ENCODE measurements at places on chromosomes 6 and 20. TPM values are rescaled to one million over a fixed set of nuclear protein-coding genes. Genes with fewer than 3 reads are reported as not detected.

TGM2 gene
- 561 TPM for total RNA-seq

WFDC12 gene
- not detected for total RNA-seq

SPATA2 gene
- total RNA-seq, result 5.8 TPM

RRBP1 gene
- 178 TPM for total RNA-seq

CDK19 gene
- total RNA-seq, result 22.4 TPM

C6orf58 gene
- total RNA-seq, result not detected

C6orf15 gene
- total RNA-seq, result not detected

MOCS1 gene
- total RNA-seq, result 32.0 TPM

GRCh38 chr6:35432291-35432690 lies 19.8 kb upstream of the FANCE start:
- DNase-seq, result no peak

- no peak for DNase-seq
These were observed 78.4 kb downstream of the GMPR start for GRCh38 chr6:16316741-16317251.

DNA sequence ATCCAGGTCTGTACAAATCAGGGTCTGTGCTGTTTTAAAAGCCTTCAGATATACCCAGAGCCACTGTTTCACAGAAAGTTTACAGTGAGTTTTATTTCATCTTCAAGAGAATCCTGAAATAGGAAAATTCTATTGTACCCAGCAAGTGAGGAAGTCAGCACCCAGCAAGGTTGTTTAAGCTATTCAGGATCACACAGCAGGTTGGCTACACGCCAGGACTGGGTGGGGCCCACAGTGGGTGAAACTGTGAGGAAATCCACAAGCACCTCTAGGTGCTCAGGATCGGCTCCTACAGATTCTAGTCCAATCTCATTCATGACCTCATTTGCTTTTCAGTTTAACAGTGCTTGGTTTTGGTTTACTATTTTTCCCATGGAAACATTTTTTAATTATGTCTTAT lies 128.9 kb downstream of the SYNDIG1 start:
- no peak for DNase-seq

DNA sequence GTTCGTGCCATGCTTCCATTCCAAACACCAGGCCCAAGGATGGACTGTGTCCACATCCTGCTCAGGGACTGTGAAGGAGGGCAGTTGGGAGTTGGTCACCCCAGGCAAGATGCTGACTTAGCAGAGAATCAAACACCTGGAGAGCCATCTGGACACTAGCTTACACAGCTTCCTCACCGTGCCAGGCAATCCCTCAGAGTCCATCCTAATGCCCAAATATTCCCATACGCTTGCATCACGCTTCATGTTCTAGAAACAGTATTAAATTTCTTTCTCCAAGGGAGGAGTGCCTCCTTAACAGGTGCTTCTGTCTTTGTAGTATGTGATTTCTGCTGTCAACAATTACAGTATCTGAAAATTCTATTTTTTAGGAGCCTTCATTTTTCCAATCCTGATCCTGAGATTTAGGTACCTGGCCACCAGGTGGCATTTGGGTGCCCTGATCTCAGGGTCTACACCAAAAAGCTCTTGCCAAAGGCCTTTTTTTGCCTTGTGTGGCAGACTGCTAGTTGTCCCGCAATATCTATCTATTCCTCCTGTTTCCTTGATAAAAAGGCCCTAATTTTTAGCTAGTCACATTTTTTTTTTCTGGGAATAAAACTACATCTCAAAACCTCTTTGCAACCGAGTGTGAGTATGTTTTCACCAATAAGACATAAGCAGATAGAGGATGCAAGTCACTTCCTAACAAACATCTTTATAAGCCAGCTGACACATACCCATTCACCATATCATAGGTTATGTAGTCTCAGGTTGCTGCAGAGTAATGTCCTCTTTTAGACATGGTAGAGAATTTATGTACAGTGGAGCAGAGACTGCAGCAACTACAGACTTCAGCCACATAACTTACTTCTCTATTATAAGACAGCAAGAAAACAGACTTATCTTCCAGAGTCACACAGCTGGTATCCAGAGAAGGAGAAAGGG lies 85.0 kb downstream of the PREP start:
- no peak for DNase-seq

GRCh38 chr6:24403501-24403824 lies 727 bp downstream of the MRS2 start:
- DNase-seq, result no peak

DNA sequence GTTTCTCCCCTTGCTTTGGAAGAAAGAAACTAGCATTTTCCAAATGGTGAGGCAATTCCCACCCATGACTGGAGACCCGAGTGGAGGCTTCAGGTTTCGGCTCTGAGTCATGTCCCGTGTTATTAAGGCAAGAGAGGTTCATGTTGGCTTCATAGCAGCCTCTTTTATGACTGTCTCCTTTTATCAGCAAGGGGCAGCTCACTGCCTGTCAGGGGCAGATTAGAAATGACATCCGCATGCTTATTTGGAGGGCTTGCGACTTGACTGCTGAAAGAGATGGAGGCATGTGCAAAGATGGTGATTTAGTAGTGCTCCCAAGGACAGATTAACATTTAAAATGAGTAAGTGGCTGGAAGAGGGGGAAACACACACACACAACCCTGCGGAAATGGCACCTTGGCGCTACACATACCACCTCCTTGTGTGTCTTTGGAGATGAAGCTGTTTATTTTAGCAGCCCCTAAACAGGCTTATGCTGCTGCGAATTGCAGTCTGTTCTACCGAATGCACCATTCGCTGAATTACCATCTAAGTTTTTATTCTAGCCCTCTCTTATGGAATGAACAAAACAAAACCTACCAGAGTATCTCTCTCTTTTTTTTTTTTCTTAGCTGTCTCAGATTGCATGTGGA lies 52.1 kb upstream of the VSTM2L start:
- DNase-seq, result no peak

GRCh38 chr6:6434151-6434550 lies 113.7 kb upstream of the F13A1 start:
- no peak for DNase-seq

DNA sequence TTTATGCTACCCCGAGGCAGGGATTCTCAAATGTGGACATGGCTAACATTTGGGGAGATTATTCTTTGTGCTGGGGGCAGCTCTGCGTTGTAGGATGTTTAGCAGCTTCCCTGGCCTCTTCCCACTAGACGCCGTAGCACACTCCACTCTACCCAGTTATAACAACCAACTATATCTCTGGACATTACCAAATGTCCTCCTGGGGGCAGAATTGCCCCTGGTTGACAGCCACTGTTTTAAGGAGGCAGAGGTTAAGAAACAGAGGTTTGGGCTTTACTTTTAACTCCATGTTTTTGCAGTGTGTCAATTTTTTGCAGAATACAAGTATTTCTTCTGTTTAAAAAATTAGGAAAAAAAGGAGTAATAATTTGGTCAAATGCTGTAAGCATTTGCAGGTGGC lies 56.2 kb upstream of the BMP6 start:
- DNase-seq, result no peak

- no peak for DNase-seq
These were observed 877.5 kb downstream of the TFAP2A start for GRCh38 chr6:9537381-9537780.

GRCh38 chr20:51500936-51501335 lies 41.6 kb downstream of the NFATC2 start:
- DNase-seq, result no peak

DNA sequence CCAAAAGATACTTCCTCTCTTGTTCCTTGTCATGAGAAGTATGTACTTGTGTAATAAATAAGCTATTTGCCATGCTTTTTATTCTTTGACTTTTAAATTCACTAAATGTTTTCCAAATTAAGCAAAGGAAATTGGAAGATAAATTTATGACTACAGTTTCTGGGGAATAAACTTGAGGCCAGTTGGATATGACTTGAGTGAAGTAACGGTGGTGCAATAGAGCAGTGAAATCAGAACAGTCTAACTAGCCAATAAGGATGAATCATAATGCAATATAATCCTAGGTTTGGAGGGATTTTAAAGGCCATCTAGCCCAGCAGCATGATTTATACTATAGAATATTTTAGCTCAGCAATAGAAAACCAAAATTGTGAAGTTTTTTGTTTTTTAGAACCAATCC lies 183.8 kb upstream of the TCF21 start:
- DNase-seq, result no peak

All from aorta (tissue), 5 donors.